ENCODE measurements at places on chromosomes 11 and 22. TPM values are rescaled to one million over a fixed set of nuclear protein-coding genes. Genes with fewer than 3 reads are reported as not detected.

Gene GLYAT
- 270 TPM for total RNA-seq

Gene APOC3
- total RNA-seq: 11,492 TPM

Gene POLR3H
- total RNA-seq: 22.5 TPM

Gene OR8I2
- not detected for total RNA-seq

Gene PKP3
- 1.2 TPM for total RNA-seq

Gene OR52E2
- total RNA-seq: not detected

Gene CHRDL2
- total RNA-seq: 8.8 TPM

Gene GLYATL1
- 374 TPM for total RNA-seq

DNA sequence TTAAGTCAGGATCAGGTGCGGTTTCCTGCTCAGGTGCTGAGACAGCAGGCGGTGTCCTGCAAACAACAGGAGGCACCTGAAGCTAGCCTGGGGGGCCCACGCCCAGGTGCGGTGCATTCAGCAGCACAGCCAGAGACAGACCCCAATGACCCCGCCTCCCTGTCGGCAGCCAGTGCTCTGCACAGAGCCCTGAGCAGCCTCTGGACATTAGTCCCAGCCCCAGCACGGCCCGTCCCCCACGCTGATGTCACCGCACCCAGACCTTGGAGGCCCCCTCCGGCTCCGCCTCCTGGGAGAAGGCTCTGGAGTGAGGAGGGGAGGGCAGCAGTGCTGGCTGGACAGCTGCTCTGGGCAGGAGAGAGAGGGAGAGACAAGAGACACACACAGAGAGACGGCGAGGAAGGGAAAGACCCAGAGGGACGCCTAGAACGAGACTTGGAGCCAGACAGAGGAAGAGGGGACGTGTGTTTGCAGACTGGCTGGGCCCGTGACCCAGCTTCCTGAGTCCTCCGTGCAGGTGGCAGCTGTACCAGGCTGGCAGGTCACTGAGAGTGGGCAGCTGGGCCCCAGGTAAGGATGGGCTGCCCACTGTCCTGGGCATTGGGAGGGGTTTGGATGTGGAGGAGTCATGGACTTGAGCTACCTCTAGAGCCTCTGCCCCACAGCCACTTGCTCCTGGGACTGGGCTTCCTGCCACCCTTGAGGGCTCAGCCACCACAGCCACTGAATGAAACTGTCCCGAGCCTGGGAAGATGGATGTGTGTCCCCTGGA, at the start of gene MYO7A:
Gene MYO7A (plus strand): TSS at position 327 of the 772 bp plus-strand sequence. CDS start 2,389 bp downstream, outside the sequence.
- peak; percentile 94 for DNase-seq

DNA sequence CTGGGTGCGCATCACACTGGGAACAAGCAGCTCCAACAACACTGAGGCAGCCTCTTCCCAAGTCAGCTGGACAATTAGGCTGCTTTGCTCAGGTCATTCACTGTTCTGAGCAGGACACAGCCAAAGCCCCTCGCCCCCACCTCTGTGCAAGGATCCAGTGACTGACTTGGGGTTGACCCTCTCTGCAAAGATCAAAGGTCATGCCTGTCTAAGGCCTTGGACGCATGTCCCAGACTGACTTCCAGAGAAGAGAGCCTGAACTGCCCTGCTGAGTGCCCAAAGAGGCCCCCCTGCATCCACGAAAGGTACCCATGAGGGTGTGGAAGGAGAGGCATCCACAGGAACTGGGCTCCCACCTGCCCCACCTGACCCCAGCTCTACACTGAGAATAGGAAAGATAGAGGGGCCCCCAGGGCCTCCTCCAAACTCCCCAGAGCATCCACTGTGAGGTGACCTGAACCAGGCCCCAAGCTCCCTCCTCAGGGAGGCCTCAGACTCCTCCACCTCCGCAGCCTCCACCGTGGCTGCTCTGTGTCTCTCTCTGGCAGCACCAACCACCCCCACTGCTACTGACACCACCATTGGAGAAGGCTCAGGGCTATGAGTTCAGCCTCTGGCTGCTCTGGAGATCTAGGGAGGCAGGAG, 53.5 kb downstream of the IGLL5 start:
- peak; percentile 40 for DNase-seq

DNA sequence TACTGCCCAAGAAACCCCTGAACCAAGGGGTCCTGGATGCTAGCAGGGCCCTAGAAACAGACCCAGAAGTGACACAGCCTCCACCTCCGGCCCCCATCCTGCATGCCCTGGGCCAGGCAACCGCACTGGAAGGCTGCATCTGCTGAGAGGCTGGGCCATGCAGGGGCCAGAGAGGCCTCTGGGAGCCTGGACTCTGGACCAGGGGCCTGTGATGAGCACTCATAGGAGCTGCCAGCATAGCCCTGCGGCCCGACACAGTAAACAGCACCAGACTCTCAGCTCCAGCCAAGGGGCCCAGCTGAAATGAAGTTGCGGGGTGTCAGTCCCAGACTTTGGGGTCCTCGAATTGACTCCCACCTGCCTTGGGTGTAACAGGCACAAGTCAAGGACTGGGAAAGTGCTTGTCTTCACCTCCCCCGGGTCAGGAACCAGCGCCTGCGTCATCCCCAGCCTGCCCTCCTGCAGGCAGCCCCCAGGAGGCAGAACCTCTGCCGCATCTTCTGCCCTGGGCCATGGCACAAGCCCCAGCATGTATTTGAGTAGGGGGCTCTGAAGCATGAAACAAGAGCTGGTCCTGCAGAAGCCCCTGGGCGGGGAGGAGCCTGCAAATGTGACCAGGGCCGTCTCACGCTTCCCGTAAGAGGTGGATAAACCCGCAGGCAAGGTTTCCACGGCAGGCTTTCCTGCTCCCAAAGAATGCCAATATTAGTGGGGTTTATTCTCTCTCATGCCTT, 25.2 kb upstream of the CCND1 start:
- no peak for DNase-seq

DNA sequence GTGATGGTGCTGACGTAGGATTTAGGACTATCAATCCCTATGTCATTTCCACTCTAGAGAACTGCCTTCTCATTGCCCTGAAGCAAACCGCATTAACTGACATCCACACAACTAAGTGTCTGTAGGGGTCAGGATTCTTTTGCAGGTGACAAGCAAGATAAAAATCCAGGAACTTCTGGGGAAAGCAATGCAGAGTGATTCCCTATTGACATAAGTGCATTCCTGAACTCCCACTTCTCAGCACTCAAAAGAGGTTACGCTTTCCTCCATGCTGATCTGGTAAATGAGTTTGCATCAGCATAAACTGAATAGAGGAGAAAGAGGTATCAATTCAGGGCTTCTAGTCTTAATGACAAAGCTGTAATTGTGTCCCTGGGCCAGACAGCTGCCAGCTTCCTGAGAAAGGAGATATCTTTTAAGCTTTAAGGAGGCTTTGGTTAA, 224.6 kb upstream of the ISX start:
- no peak for DNase-seq

GRCh38 chr11:77800449-77800848, 20.1 kb downstream of the RSF1 start:
- no peak for DNase-seq

- DNase-seq: no peak
These were observed 41.6 kb upstream of the UCP3 start for GRCh38 chr11:74050465-74050864.

- no peak for DNase-seq
These were observed 929.0 kb upstream of the FAT3 start for GRCh38 chr11:91295591-91295990.

- no peak for DNase-seq
These were observed 54.6 kb upstream of the TOP3B start for GRCh38 chr22:22037229-22037628.

GRCh38 chr11:81839016-81839415, 894.6 kb downstream of the FAM181B start:
- DNase-seq: no peak

- peak; percentile 65 for DNase-seq
These were observed 2.1 kb downstream of the CLDN25 start for GRCh38 chr11:113781682-113782081.

Data from left lobe of liver (tissue), 2 donors.